ENCODE measurements at places on chromosomes 13 and 19.

DNA sequence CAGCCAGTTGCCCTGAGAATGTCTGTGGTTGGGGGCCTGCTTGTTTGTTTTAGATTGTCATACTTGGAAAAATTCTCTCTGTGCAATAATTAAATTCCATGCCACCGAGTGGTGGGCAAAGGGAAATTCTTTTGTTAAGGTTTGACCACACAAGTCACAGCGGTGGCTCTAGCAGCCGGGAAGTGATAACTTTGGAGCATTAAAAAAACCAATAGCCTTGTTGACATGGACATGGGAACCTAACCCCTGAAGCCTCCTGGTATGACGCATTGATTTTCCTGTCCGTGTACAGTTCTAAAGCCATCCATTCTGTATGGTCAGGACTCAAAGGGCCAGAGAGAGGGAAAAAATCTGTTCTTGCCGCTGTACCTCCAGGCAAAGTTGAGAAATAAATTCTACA lies 384.9 kb upstream of the ZNF507 start:
- DNase-seq = no peak

DNA sequence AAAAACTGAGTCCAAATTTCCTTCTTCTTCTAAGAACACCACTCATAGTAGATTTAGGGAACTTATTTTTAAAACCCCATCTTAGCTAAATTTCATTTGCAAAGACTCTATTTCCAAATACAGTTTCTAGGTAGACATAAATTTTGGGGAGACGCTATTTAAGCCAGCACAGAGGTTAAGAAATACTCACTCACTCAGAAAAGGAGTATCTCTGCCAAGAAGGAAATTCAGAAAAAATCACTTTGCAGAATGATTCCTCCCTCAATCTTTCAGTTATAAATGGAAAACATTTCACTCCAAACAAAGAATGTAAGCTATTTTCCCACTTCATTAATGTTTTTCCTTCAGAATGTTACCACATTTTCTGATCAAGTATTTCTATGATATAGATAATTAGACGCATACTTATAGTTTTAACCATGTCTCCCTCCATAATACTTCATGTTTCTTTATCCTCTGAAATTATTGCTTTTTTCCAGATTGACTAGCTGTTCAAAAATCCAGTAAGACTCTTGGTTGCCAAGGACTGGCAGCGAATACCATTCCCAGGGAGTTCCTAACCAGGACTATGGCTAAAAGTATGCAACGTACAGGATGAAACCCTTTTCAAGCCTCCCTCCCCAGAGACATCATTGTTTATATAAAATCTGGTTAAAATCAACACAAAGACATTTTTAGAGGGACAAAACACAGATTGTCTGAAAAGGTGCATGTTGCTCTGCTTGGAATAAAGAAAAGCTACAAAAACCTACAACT lies 52.5 kb upstream of the RXFP2 start:
- no peak for DNase-seq

DNA sequence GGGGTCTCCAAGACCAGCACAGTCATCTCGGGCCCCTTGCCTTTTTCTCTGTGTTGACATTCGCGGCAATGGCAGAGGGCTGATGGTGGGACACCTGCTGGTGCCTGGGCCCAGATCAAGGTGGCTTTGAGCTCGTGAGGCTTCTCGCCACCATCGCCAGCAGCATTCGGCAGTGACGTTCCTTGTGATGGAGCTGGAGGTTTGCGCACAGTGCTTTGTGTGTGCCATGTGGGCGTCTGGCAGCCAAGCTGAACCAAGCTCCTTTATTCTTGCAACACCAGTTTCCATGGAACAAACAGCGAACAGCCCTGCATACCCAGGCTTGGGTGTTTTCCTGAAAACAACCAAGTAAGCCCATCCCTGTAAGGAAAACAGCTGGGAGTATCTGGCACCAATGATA lies 9.1 kb upstream of the TMEM255B start:
- DNase-seq = no peak

- no peak for DNase-seq
These were observed 71.4 kb downstream of the SLC15A1 start for GRCh38 chr13:98681049-98681448.

- no peak for DNase-seq
These were observed 152.8 kb downstream of the SOX1 start for GRCh38 chr13:112219740-112220139.

DNA sequence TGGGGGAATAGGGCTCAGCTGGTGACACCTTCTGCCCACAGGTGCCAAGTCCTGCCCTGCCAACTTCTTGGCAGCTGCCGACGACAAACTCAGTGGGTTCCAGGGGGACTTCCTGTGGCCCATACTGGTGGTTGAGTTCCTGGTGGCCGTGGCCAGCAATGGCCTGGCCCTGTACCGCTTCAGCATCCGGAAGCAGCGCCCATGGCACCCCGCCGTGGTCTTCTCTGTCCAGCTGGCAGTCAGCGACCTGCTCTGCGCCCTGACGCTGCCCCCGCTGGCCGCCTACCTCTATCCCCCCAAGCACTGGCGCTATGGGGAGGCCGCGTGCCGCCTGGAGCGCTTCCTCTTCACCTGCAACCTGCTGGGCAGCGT lies 2.1 kb downstream of the P2RY11 start:
- no peak for DNase-seq

- DNase-seq = no peak
These were observed 654 bp downstream of the ZNF579 start for GRCh38 chr19:55579766-55580621.

- DNase-seq = no peak
These were observed 7.7 kb upstream of the CRTC1 start for GRCh38 chr19:18675779-18676178.

DNA sequence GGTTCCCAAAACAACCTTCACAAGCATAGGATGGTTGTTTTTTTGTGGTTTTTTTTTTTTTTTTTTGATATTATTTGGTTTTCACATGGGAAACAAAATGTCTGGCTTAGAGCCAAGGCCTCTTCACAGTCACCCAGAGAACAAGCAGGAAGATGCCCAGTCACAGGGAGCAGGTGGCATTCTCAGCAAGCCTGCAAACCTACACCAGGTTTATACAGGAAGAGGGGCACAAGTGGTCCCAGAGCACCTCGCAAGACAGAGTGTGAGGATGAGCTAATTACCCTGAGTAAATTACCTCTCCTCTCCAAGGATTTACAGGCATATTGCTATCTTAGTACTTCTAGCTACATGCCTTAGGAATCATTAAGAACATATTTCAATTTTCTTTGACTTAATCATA lies 1375.6 kb downstream of the EFNB2 start:
- no peak for DNase-seq

- DNase-seq = no peak
These were observed 85.1 kb downstream of the C13orf42 start for GRCh38 chr13:51026016-51026415.

- no peak for DNase-seq
These were observed 324.9 kb downstream of the UQCRFS1 start for GRCh38 chr19:28887920-28888618.

DNA sequence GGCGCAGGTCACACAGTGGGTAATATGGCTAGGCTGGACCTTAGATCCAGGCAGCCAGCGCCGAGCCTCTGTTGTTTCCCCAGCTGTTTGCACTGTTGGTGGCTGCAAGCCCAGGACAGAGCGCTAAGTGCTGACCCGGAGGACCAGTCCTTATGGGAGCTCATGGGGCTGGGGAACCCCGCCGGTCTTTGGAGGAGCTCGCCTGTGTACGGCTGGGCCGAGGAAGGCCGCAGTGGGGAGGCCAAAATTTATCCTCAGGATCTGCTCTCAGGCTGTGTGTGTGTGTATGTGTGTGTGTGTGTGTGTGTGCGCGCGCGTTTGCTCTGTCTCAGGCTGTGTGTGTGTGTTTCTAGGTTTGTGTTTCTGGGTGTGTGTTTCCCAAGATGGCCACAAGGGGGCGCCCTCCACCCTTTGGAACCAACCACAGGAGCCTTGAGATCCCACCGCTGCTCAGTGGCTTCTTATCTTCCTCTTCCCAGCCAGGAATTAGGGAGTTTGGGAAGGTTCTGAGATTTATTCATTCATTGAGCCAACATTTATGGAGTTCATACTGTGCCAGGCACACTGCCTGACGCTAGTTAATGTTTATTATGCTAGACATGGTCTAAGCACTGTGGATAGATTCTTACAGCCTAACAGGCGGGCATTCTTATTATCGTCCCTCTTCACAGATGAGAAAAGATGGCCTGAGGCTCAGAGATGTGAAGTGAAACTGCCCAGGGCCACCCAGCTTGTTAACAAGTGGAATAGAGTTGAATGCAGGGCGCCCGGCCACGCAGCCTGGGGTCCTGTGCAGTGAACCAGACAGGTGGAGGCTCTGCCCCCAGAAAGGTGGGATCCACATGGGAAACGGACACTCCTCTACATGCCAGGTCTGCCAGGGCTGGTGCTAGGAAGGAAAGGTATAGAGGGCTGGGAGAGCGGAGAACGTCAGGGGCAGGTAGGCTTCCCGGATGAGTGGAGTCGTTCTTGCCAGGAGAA lies 13.0 kb downstream of the PGLYRP1 start:
- DNase-seq = peak; percentile 44

DNA sequence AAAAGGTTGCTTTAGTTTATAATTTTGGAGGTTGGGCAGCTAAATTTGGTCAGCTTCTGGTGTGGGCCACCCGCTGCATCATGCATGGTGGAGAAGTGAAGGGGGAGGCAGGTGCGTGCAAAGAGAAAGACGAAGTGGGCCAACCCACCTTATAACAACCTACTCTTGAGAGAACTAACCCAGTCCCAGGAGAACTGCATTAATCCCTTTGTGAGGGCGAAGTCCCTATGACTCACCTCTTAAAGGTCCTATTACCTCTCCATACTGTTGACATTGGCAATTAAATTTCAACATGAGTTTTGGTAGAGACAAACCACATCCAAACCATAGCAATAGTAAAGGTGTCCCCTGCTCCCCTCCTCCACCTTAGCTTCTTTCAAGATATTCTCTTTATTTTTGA lies 7.7 kb upstream of the FGF9 start:
- DNase-seq = no peak

DNA sequence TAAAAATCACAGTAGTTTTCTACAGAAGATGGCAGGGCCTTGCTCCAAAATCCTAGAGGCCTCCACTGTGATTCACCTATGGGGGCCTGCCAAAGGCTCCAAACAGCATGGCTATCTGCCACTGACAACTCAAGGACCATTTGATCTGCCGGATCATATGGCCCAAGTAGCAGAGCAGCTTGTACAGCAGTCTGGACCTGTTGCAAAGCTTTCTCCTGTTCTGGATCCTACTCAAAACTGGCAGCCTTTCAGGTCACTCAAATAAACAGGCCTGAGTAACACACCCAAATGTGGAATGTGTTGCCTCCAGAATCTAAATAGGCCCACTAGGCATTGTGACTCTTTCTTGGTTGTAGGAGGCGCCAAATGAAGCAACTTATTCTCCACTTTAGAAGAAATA lies 1049.3 kb downstream of the PCDH9 start:
- no peak for DNase-seq

All from activated T-helper 1 cell treated with Interleukin-2 at 50 U/mL for 16 hours (primary cell).